ENCODE measurements at places on chromosomes 16 and 17.

DNA sequence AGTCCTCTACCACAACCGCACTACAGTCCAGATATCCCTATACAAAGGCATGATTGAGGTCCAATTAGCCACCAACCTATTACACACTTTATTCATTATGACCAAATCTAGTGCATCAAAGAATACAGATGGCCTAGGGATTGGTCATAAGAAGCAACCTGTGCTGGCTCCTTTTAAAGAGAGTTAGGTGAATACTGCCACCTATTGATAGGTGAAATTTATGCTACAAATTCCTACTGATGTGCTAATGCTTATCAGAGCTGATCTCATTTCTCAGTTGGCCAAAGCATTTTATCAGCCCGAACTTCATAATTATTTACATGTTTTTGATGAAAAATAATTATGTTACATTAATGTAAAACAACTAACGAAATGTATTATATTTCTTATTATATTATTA is 166.3 kb downstream of the ANKFN1 start:
- peak; percentile 12 for DNase-seq

GRCh38 chr17:71668807-71669206 is 452.0 kb upstream of the SOX9 start:
- no peak for DNase-seq

DNA sequence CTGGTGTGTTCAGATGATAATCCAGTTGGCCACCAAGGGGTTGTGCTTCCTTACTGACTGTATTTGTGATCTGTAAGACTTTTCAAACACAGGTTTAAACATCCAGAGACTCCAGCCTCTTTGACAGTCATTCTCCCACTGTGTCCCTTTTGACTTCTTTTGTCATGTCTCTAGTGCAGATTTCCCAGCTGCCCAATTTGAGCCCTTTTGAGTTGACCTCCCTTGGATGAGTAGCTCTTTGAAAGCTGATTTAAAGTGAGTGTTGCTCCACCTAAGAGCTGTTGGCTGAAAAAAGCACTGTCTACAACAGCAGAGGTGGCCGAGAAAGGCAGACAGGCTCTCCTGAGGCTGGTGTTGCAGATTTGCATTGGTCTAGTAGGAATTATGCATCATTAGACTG is 188.4 kb upstream of the TBX2 start:
- DNase-seq = no peak

- DNase-seq = peak; percentile 12
These were observed 31.2 kb downstream of the RNF135 start for GRCh38 chr17:31002047-31002446.

- DNase-seq = no peak
These were observed 59.8 kb upstream of the NLK start for GRCh38 chr17:27982688-27983087.

DNA sequence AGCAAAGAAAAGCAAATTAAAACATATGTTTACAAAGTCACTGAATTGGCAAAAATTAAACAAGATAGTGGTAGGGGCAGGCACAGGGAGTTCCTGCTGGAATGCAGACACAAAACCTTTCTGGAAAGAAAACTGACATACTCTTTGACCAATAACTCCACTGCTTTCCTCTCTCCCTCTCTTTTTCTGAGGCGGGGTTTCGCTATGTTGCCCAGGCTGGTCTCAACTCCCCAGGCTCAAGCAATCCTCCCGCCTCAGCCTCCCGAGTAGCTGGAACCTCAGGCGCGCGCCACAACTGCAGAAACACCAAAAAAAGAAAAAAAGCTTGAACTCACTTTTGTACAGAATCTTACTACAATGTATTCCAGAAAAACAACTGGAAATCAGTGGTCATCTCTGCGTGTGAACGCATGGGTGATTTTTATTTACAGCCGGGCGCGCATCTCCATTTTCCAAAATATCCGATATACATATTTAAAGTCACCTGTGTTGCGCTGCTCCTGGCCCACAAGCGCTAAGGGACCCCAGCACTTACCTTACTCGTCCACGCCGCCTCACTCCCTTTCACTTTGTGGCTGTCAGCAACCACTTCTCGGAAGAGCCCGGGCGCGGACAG is 480 bp downstream of the TXNL4B start:
- DNase-seq = no peak

GRCh38 chr17:2057760-2058585 is 3.1 kb downstream of the HIC1 start:
- no peak for DNase-seq

GRCh38 chr16:64641343-64641742 is 480.5 kb downstream of the CDH11 start:
- no peak for DNase-seq
